ENCODE measurements at places on chromosomes 11 and 22. TPM values are rescaled to one million over a fixed set of nuclear protein-coding genes. Genes with fewer than 3 reads are reported as not detected.
A peak's percentile ranks its signal among the peaks of the same experiment; 100 is the strongest.

DEFB131B gene
- total RNA-seq, result not detected

USP2 gene
- total RNA-seq, result 2.7 TPM

GRCh38 chr11:130042093-130042591, 27.6 kb upstream of the APLP2 start:
- no peak for DNase-seq

GRCh38 chr22:37088750-37089408, 20.6 kb downstream of the TMPRSS6 start:
- DNase-seq, result no peak

GRCh38 chr11:92826136-92826535, 143.3 kb upstream of the MTNR1B start:
- peak; percentile 52 for DNase-seq

DNA sequence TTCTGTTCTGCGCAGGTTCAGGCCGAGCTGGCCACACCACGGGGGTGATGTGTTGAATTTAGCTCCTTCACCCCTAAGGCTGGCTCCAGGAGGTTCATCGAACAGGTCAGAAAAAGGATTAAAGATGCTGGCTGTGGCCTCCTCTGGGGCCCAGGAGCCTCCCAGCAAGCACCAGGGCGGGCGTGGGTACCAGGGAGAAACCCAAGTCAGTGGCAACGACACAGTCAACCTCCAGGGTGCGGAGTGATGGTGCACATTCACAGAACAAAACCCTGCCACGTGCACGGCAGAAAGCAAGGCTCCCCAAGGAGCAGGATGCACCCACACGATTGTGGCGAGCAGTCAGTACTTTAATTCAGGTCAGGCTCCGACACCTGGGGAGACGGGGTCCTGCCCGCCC, 10.8 kb downstream of the C11orf24 start:
- no peak for DNase-seq

- DNase-seq, result peak; percentile 7
Measured at GRCh38 chr22:49099496-49100124, 728.1 kb downstream of the BRD1 start.

- DNase-seq, result no peak
Measured at GRCh38 chr22:46047841-46048595, 71.1 kb upstream of the WNT7B start.

DNA sequence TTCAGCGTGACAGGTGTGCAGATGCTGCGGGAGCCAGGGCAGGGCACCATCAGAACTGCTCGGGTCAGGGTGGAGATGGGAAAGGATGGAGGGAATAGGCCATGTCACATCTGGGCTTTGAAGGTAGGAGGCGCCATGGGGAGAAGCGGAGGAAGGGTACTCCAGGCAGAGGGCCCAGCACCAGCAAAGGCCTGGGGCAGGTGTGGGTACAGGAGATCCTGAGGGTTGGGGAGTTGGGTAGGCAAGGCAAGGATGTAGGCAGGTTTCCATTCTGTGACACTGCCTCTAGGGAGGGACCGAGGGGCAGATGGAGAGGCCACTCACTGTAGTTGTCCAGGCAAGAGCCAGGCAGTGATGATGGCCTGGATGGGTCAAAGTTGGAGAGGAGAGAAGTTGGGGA, 8.5 kb downstream of the EMID1 start:
- no peak for DNase-seq

DNA sequence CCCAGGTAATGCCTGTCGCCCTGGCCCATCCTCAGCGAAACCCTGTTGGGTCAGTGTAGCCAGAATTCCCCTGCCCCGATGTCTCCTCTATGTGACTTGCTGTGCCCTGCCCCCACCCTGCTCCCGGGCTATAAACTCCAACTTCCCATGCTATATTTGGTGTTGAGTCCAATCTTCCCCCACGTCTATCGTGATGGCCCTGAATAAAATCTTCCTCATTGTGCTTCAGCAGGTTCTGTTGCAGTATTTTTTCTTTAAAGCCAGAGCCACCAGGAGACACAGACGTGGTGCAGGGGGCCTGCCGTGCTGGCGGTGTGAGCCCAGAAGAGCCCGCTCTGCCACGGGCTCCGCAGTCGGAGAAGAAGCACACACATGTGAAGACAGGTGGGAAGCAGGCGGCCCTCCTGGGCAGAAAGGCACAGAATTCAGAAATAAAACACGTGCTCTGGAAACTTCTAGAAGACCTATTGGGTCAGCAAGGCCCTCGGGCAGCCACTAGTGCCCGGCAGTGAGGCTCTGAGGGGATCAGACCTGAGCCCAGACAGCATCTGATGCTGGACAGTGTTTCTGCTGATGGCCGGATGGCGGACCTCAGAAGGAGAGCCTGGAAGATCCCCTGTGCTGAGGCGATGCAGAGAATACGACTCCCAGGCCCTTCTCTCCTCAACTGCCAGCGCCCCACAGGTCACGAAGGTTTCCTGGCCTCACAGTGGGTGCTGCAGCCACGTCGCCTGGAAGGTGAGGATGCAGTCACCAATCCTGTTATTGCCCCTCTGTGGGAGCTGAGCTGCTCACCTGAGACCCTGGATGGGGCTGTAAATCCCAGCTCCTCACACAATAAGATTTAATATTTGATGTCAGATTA, 501.9 kb downstream of the BRD1 start:
- DNase-seq, result no peak

ABCC8 gene
- not detected for total RNA-seq

DNA sequence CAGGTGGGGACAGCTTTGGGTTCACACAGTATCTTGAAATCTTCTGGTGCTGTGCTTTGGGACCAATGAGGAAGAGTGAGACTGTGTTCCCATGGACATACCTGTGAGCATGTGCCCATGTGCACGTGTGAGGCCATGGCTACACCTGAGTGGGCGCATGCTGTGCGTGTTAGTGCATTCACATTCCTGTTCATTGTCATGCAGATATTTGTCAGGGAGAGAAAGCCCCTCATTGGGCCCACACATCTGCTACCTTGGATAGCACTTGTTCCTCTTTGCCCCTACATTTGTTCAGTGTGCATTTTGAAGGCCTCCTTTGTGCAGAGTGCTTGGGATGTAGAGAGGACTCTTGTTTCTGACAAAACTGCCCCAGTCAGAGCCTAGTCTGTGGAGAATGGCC, 154.3 kb upstream of the E2F8 start:
- DNase-seq, result no peak

DNA sequence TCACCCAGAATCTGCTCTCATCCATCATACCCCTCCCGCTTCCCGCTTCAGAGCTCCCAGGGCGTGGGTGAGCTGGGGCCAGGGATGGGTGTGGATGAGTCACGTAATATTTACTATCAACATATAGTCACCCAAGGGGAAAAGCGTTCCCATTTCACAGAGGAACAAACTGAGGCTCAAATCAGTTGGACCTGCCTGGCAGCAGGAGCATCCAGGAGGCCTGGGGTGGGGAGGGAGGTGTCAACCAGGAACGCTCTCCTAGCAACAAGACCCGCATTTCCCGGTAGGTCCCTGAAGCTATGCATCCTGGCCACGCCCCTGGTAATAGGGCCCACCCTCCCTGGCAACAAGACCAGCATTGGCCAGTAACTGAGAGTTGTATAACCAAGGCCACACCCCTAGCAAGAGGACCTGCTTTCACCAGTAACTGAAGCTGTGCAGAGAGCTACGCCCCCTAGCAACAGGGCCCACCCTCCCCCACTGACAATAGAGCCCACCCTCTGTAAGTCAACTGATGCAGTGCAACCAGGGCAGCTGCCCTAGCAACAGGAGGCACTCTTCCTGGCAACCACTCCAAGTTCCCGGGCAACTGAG, 32.7 kb upstream of the TXNRD2 start:
- DNase-seq, result peak; percentile 44

RAB38 gene
- 12.7 TPM for total RNA-seq

DNA sequence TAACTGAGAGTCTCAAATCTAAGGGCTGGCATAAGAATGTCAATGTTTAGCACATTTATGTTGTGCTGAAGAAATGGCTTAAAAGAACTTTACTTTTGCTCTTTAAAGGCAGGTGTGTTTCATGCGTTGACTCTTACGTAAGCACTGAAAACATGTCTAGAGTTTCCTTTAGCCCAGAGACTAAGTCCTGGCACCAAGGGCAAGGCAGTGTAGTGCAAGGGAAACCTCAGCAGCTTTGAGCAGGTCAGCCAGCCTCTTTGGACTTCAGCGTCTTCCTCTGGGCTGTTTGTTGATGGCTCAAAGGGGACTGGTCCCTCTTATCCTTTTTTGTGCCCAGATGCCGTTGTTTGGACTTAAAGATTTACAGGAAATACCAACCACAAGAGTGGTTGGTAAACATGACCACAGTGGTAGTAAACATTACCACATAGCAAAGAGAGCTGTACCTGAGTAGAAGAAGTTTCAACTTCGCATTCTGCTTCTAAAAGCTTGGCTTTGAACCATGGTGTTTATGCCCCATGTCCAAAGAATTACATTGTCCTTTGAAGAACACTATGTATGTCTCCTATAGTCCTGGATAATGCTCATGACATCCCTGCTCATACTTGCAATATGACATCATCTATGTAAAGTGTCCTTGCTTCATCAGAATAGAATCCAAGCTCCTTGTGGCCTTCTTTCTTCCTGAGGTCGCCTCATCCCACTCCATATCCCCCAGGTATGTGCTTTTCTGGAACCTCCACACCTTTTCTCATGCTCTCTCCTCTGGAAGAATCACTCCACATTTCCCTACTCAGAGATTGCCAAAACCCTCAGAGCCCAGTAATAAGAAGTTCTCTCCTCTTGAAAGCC, 23.5 kb downstream of the TENM4 start:
- no peak for DNase-seq

TMEM86A gene
- 1.4 TPM for total RNA-seq

PGR gene
- total RNA-seq, result not detected

NOX4 gene
- total RNA-seq, result not detected

SYT8 gene
- total RNA-seq, result 8.9 TPM

PRODH gene
- total RNA-seq, result 4.3 TPM

DNA sequence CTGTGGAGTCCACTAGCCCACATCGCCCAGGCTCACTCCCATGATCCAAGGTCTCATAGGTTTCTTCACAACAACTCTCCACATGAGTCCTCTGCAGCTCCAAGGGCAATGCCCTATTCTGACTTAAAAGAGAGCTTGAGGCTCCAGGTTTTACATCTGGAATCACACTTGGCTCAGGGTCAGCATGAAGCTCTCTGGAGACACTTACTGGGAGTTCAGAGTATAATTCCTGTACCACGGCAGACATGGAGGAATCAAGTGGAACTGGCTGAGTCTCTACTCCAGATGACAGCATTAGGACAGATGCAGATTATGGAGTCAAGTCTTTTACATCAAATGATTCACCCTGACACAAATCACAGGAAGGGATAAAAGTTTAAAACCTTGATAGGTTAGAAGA, 11.4 kb downstream of the PRR14L start:
- DNase-seq, result no peak

DNA sequence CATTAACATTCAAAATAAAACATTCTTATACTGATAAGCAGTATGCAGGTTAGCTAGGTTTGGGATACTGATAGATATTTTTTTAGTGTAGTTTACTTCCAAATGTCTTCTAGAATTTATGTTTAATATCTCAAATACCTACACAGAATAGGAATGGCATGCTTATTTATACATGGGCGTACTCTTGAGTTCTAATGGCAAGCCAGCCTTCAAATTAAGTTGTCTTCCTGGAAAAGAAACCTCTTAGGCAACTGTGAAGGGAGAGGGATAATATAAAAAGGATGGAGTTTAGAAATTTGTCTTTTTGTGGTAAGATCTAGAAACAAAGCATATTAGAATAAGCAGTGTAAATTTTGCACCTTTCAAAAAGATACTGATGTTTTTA, 65.4 kb downstream of the MTMR3 start:
- DNase-seq, result no peak

- DNase-seq, result no peak
Measured at GRCh38 chr11:31408201-31408600, 38.5 kb downstream of the DNAJC24 start.

BDNF gene
- 5.4 TPM for total RNA-seq

DNA sequence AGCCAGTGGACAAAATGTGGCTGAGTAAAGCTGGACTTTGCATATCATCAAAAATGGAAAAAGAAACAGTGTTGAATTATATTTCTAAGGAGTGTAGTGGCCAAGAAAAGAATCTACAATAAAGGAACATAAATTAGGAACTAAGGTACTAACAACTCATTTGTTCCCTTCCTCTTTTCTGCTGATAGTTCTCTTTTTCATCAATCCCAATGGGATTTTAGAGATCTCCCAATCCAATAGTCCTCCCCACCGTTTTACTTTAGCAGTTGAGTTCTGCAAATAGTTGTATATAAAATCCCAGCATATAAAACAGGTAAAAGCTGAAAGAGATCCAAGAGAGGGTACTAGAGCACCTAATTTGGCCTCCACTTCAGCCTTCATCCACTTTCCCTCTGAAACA, 2.0 kb downstream of the PRCP start:
- DNase-seq, result no peak

DNA sequence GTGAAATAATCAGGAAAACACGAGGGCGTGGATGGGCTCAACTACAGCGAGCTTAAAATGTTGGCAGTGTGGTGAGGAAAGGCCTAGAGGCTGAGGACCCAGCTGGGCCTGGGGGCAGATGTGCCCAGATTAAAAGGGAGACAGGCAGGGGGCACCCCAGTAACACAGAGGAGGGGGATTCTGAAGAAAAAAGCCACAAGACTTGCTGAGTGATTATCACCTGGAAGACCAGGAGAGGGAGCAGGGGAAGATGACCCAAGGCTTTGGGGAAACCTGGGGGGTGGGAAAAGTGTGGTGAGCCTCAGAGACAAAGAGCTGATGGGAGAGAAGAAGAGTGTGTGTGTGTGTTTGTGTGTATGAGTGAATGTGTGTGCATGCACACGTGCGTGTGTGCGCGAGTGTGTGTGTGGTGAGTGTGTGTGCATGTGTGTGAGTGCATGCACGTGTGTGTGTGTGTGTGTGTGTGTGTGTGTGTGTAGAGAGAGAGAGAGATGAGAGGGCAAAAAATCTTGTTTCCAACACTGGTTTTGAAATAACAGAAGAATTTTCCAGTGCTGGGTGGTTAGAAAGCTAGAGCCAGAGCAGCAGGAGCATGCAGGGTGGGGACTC, 500.5 kb downstream of the BUD13 start:
- DNase-seq, result no peak

- no peak for DNase-seq
Measured at GRCh38 chr11:19958204-19958603, 202.1 kb downstream of the DBX1 start.

MRGPRG gene
- not detected for total RNA-seq

DNA sequence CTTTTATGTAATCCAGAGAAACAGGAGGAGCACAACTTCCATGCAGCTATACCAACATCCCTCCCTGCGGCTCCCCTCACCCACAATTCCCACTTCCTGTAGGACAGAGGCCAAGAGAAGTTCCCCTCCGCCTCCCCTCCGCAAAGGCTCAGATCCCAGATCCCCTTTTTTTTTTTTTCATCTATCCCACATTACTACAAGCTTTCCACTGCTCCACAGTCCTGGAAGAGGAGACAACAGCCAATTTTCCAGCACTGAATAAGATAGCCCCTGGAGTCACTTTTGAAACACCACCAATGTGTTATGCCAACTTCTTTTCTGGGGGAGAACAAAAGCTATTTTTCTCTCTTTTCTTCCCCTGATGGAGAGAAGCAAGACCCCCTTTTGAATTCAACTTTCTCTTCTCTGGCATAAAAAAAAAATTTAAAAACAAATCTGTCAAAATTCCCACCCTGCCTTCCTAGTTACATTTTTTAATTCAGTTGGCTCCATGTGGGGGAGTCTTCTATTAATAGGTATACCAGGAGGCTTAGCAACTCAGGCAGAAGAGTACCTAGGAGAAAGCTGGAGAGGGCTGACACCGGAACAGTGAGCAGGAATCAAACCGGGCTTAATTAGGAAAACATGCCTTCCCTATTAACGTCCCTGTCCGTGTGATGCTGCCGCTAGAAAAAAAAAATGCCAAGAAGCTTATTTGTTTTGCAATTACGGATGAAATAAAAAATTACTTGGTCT, 543.4 kb downstream of the BUD13 start:
- no peak for DNase-seq

GLYATL2 gene
- total RNA-seq, result not detected

- no peak for DNase-seq
Measured at GRCh38 chr11:607971-608659, 7.6 kb downstream of the IRF7 start.

Data from PC-9 (cell line).